Prostate gland (tissue), 2 donors: ENCODE measurements at places on chromosomes 3 and 15. TPM values are rescaled to one million over a fixed set of nuclear protein-coding genes. Genes with fewer than 3 reads are reported as not detected.
A peak's percentile ranks its signal among the peaks of the same experiment; 100 is the strongest.

Gene ZNF774
- total RNA-seq, result 7.5 TPM

Gene PP2D1
- total RNA-seq, result 0.97 TPM

- H3K27me3 ChIP-seq, result no peaks in the 10 kb centered on the region
- no peaks in the 10 kb centered on the region for H3K4me1 ChIP-seq
- H3K36me3 ChIP-seq, result no peaks in the 10 kb centered on the region
- H3K27ac ChIP-seq, result no peak overlapping the region
Measured at GRCh38 chr3:116077059-116077458, 368.2 kb downstream of the LSAMP start.

DNA sequence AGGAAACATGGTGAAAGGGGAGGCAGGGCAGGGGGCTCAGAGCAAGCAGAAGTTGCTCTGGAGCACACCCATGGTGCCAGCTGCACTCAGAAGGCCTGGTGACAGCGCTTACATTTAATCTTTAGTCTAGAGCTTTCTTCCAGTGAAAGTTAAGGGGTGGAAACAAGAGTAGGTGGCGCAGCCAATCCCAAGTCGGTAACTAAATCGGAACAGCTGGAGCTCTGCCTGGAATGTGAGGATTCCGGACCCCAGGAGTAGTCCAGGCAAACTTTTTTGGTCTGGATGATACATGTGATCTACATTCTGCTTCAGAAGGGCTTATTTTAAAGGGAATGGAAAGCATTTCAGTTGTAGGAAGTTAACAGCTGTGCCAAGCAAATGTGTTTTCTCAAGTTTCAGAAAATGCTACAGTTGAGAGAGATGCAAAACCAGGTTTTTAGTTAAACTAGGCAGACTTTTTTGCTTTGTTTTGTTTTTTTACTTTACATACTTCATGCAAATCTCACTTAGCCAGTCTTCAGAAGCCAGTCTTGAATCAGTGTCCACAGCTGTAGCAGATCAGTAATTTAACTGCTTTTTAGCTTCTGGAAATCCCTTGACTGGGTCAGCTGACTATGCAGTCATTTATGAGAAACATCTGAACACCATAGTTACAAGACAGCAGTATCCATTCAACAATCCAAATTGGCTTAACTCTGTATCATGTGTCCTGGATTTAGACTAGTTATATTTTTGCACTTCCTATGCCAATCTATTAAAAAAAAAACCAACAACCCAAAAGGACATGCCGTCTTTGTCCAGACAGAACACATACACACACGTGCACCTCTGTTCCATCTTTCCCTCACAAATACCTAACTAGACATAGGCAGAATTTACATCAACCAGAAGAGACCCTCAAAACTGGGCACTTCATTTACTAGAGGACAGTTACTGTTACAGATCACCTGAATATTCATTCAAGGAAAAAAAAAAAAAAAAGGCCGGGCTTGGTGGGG lies 33.2 kb downstream of the ZNF106 start:
- H3K27me3 ChIP-seq, result no peaks in the 10 kb centered on the region
- peak overlapping the region; percentile 85 for H3K27ac ChIP-seq
- peaks cover 4% of the 10 kb centered on the region for H3K4me1 ChIP-seq

Gene GABRB3
- 10.3 TPM for total RNA-seq

- no peaks in the 10 kb centered on the region for H3K27me3 ChIP-seq
- no peak overlapping the region for H3K27ac ChIP-seq
- H3K4me1 ChIP-seq, result no peaks in the 10 kb centered on the region
- H3K4me3 ChIP-seq, result no peak overlapping the region
- no peaks in the 10 kb centered on the region for H3K36me3 ChIP-seq
Measured at GRCh38 chr3:18531662-18532061, 106.5 kb upstream of the SATB1 start.

DNA sequence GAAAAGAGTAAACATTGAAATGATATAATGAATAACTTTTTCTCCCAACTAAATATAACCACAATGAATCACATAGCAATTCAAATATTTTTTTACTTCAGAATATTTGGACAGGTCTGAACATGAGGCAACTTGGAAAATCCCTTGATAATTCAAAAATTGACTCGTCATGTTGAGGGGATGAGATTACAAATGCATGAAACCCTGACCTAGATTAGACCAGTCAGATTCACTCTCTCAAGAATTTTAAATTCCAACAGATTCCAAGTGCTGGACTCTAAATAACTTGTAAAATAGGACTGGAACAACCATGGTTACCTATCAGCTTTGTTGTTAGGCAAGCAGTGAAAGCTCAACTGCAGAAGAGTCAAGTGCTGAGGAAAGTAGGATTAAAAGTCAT lies 317.5 kb downstream of the GBE1 start:
- no peaks in the 10 kb centered on the region for H3K36me3 ChIP-seq
- H3K27ac ChIP-seq, result no peak overlapping the region
- H3K27me3 ChIP-seq, result no peaks in the 10 kb centered on the region
- H3K4me3 ChIP-seq, result no peak overlapping the region

Gene FBXO40
- 0.68 TPM for total RNA-seq

Gene TTLL13
- total RNA-seq, result not detected

GRCh38 chr3:102060814-102061213 lies 211.5 kb downstream of the NFKBIZ start:
- H3K27me3 ChIP-seq, result no peaks in the 10 kb centered on the region
- H3K4me3 ChIP-seq, result no peak overlapping the region
- no peak overlapping the region for H3K27ac ChIP-seq
- no peaks in the 10 kb centered on the region for H3K4me1 ChIP-seq

Gene TM4SF18
- 4.3 TPM for total RNA-seq

DNA sequence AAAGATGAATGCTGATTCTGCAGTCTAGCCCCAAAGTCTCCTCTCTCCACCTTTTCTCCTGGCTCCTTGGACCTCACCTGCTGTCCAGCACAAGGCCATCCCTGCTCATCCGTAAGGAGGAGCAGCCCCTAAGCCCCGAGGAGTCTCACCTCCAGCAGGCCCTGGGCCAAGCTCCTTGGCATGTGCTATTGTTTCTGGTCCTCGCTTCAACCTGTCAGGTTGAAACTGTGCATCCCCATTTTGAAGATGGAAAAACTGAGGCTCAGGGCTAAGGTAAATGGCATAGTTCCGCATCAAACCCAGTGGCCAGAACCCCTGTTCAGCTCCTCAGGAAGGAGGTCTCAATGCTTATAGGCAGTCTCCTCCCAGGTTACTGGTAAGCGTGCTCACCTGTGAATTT lies 26.1 kb downstream of the CHDH start:
- no peak overlapping the region for H3K27ac ChIP-seq
- H3K36me3 ChIP-seq, result no peaks in the 10 kb centered on the region
- no peaks in the 10 kb centered on the region for H3K4me1 ChIP-seq
- DNase-seq, result no peak
- no peaks in the 10 kb centered on the region for H3K27me3 ChIP-seq

GRCh38 chr3:32004113-32004765 lies 22.7 kb downstream of the ZNF860 start:
- DNase-seq, result peak; percentile 42
- H3K4me1 ChIP-seq, result no peaks in the 10 kb centered on the region
- H3K4me3 ChIP-seq, result no peak overlapping the region
- no peaks in the 10 kb centered on the region for H3K27me3 ChIP-seq
- no peak overlapping the region for H3K27ac ChIP-seq

DNA sequence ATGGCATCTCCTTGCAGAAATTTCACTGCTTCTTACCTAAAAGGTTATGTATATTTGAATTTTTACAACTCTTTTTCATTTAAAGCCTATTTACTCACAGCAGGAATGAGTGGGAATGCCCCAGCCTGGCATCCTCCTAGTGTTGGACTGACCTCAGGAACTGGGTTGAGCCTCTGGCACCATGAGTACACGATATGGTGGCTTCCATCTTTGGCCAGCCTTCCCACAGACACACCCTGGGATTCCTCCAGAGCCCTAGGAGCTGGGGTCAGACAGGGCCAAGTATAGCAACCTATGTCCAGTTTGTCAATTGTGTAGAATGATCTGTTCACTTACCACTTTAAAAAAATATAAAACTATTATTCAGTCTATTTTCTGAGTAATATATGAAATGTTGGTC lies 57.2 kb upstream of the HEG1 start:
- DNase-seq, result no peak
- no peak overlapping the region for H3K4me3 ChIP-seq
- H3K36me3 ChIP-seq, result no peaks in the 10 kb centered on the region
- no peaks in the 10 kb centered on the region for H3K27me3 ChIP-seq
- no peaks in the 10 kb centered on the region for H3K4me1 ChIP-seq

Gene PLCL2
- 5.3 TPM for total RNA-seq

- H3K4me3 ChIP-seq, result no peak overlapping the region
- H3K36me3 ChIP-seq, result no peaks in the 10 kb centered on the region
- no peaks in the 10 kb centered on the region for H3K27me3 ChIP-seq
- no peaks in the 10 kb centered on the region for H3K4me1 ChIP-seq
- no peak overlapping the region for H3K27ac ChIP-seq
- DNase-seq, result no peak
Measured at GRCh38 chr3:117409701-117410459, 700.3 kb downstream of the TUSC7 start.

Gene HHLA2
- total RNA-seq, result 0.82 TPM

DNA sequence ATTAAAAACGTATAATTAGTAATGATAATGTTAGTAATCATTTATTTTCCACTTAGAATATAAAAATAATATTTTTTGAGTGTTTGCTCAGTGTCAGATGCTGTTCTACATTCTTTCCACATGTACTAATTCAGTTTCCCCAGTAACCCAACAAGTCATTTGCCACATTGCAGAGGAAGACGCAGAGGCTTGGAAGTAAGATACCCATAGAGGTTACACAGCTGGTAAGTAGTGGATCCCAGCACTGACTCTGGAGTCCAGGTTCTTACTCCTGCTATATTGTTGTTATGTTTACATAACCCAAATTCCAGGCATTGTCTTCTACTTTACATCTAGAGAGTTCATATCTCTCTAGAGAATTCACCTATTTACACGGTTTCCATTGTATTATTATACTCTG lies 48.2 kb upstream of the MYO5C start:
- DNase-seq, result no peak
- no peaks in the 10 kb centered on the region for H3K4me1 ChIP-seq
- no peaks in the 10 kb centered on the region for H3K27me3 ChIP-seq
- no peak overlapping the region for H3K4me3 ChIP-seq
- no peak overlapping the region for H3K27ac ChIP-seq
